ENCODE measurements at places on chromosomes 11 and 22. TPM values are rescaled to one million over a fixed set of nuclear protein-coding genes. Genes with fewer than 3 reads are reported as not detected.

GRCh38 chr11:47616726-47617416, 22.7 kb upstream of the C1QTNF4 start:
- no peaks in the 10 kb centered on the region for H3K27me3 ChIP-seq
- peak; percentile 83 for DNase-seq
- H3K4me3 ChIP-seq: no peak overlapping the region
- no peaks in the 10 kb centered on the region for H3K36me3 ChIP-seq

DNA sequence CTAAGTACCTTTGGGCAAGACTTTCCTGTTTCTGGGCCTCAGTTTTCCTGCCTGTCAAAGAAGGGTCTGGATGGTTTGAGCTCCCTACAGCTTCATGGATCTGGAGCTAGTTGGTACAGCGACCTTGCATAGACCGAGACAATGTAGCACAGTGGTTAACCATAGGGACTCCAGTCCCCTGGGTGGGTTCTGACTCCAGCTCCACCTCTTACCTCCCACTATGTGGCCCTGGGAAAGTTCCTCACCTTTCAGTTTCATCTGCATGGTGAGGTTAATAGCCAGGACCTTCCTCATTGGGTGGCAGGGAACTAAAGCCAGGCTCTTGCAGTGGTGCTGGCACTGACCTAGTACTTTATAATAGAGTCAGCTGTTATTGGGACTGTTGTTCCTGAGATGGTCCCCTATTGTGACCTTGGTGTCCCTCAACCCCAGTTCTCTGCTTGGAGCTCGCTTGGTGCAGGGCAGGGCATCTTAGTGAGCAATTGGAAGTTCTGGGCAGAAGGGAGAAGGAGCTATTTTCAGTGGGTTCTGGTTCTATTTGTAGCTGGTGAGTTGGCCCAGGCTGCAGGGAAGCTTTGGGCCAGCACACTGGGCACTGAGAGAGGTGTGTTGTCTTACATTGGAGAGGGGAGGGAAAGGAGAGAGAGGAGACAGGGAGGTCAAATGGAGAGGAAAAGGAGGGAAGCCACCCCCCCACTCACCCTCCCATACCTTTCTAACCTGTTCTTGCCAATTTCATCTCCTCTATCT, 10.7 kb upstream of the MTMR3 start:
- no peaks in the 10 kb centered on the region for H3K27me3 ChIP-seq
- DNase-seq: no peak
- H3K36me3 ChIP-seq: no peaks in the 10 kb centered on the region
- H3K4me1 ChIP-seq: no peaks in the 10 kb centered on the region
- no peak overlapping the region for H3K4me3 ChIP-seq
- H3K27ac ChIP-seq: no peak overlapping the region

DNA sequence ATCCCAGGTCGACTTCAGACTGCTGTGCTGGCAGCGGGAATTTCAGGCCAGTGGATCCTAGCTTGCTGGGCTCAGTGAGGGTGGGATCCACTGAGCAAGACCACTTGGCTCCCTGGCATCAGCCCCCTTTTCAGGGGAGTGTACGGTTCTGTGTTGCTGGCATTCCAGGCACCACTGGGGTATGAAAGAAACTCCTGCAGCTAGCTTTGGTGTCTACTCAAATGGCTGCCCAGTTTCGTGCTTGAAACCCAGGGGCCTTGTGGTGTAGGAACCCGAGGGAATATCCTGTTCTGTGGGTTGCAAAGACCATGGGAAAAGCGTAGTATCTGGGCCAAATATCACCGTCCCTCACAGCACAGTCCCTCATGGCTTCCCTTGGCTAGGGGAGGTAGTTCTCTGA, 254.8 kb downstream of the GRIK4 start:
- no peak for DNase-seq
- H3K4me3 ChIP-seq: no peak overlapping the region
- no peaks in the 10 kb centered on the region for H3K27me3 ChIP-seq

- no peaks in the 10 kb centered on the region for H3K27me3 ChIP-seq
- H3K27ac ChIP-seq: no peak overlapping the region
- H3K36me3 ChIP-seq: no peaks in the 10 kb centered on the region
- no peak for DNase-seq
- no peak overlapping the region for H3K4me3 ChIP-seq
- H3K4me1 ChIP-seq: peaks cover 5% of the 10 kb centered on the region
Measured at GRCh38 chr11:27431808-27432207, 40.8 kb downstream of the LGR4 start.

DNA sequence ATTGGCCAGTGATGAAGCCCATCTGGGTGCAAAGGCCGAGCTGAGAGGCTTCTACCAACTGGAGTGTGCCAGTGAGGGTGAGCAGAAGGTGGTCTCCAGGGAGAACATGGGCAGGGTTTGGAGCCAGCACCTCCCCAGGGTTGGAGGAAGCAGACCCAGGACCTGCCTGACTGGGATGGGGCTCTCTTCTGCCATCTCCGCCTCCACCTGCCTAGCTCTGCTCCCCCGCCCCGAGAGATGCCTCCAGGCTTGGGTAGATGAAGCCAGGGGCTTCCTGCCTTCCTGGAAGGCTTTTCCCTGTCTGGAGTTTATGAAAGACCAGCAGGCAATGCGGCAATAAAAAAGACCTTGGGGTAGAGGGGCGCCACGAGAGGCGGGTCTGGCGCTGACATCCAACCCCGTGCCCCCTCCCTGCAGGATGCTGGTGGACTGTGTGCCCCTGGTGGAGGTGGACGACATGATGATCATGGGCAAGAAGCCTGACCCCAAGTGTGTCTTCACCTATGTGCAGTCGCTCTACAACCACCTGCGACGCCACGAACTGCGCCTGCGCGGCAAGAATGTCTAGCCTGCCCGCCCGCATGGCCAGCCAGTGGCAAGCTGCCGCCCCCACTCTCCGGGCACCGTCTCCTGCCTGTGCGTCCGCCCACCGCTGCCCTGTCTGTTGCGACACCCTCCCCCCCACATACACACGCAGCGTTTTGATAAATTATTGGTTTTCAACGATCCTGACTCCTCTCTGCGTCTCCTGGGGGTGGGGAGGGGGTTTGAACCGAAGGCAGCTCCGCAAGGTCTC, 3.3 kb downstream of the SELENOM start:
- no peaks in the 10 kb centered on the region for H3K36me3 ChIP-seq
- H3K4me1 ChIP-seq: no peaks in the 10 kb centered on the region
- DNase-seq: peak; percentile 56
- H3K27ac ChIP-seq: no peak overlapping the region
- H3K27me3 ChIP-seq: no peaks in the 10 kb centered on the region

GRCh38 chr11:129992161-129992944, 10.3 kb downstream of the PRDM10 start:
- H3K4me3 ChIP-seq: no peak overlapping the region
- H3K27me3 ChIP-seq: no peaks in the 10 kb centered on the region
- peaks cover 6% of the 10 kb centered on the region for H3K4me1 ChIP-seq
- H3K27ac ChIP-seq: no peak overlapping the region
- H3K36me3 ChIP-seq: no peaks in the 10 kb centered on the region

DNA sequence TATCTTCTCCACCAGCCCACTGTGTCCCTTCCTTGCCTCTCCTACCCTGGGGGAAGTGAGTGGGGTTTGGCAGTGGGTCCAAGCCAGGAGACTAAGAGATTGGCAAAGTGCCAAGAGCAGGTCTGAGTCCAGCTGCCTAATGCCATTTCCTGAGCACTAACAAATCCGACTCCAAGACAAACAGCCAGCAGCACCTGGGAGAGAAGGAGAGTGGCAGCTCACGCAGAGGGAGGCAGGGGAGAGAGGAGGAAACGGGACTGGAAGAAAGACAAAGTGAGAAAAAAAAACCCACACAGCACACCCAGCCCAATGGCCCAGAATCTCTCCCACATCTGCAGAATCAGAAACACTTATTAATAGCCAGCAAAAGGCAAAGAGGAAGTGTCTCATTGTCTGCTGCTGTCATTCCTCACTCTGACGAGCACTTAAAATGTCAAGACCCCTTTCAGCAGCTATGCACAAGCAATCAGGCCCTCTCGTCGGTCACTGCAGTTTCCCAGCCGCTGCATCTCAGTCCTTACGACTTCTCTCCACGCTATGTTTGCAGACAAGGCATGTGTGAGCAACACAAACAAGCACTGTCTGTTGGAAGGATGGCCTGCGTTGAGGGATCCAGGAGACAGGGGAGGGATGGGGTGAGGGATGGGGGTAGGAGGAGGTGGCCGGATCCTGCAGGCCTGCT, 558.4 kb upstream of the CADM1 start:
- H3K4me3 ChIP-seq: no peak overlapping the region
- H3K27ac ChIP-seq: no peak overlapping the region
- no peak for DNase-seq

GRCh38 chr11:1927848-1928469, 8.5 kb downstream of the TNNT3 start:
- peak overlapping the region; percentile 71 for H3K27ac ChIP-seq
- H3K4me1 ChIP-seq: peaks cover 38% of the 10 kb centered on the region
- no peaks in the 10 kb centered on the region for H3K36me3 ChIP-seq
- H3K4me3 ChIP-seq: no peak overlapping the region
- no peak for DNase-seq

GRCh38 chr11:11415901-11416300, 62.9 kb upstream of the CSNK2A3 start:
- peaks cover 26% of the 10 kb centered on the region for H3K4me1 ChIP-seq
- H3K27ac ChIP-seq: no peak overlapping the region
- no peak for DNase-seq
- no peaks in the 10 kb centered on the region for H3K27me3 ChIP-seq

The SCGB1A1 gene
- total RNA-seq: not detected

The ANGPTL5 gene
- total RNA-seq: 0.62 TPM

The OR10D3 gene
- total RNA-seq: 1.6 TPM

Data from testis (tissue), 5 donors.